ENCODE measurements at places on chromosomes 4 and X.

GRCh38 chr4:93981594-93981993, 153.0 kb downstream of the ATOH1 start:
- DNase-seq: no peak

DNA sequence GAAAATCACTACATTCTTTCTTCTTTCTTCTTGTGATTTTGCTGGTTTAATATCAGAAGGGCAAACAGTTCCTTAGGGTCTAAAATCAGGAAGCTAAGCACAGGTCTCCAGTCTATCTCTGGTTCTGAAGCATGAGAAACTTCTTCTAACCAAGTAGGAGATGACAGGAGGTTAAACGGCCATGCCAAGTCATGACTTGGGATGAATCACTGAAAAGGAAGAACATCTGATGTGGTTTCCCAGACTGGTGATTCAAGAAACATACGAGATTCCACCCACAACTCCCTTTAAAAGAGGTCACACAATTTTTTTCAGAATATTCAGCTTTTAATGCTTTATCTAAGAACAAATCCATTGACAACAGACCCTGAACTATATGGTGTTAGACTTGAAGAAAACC, 684.0 kb upstream of the PRKX start:
- DNase-seq: no peak

- DNase-seq: no peak
Observed at GRCh38 chr4:163164591-163164990, 2.1 kb downstream of the NAF1 start.

DNA sequence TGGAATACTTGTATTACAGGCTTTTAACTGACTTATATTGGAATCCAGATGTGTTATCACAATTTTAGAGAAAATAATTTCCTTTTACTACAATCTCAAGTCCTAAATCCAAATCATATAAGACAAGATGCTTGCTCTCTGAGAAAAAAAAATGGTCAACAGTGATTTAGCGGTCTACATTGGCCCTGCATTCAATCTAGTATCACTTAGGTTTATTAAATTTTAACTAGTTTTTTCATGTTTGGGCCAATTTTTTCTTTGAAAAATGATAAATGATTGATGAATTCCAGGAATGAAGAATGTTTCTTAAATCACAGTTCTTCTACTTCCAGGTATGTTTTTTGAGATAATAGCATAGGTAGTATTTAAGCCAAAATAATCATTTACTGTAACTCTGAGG, 2.8 kb upstream of the FGG start:
- no peak for DNase-seq

DNA sequence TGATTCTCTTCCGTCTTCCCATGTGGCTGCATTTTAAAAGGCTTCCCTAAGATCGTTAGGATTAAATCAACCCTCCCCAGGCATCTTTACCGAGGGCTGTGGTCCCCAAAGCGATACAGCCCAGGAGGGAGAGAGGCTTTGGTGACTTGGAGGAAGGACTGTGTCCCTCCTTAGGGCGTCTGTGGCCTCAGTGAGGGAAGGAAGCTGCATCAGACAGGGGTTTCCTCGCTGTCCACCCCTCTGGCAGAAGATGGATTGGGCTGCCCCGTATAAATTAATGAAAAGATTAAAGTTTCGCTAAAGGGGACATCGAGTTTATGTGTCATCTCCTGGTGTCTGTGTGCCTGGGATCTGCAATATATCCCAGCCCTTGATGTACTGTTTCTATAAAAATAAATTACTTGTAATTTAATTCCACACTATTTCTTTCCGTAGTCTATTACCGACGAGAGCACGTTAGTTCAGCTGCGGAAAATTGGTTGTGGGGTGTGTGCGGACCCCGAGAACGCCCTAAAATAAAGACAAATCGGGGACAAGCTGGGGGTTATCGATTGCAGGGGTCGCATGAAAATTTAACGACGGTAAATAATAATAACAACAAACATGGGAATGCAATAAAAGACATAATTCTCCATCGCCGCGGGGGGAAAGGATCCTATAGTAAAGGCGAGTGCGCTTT, 6.5 kb downstream of the SHOX start:
- DNase-seq: no peak

DNA sequence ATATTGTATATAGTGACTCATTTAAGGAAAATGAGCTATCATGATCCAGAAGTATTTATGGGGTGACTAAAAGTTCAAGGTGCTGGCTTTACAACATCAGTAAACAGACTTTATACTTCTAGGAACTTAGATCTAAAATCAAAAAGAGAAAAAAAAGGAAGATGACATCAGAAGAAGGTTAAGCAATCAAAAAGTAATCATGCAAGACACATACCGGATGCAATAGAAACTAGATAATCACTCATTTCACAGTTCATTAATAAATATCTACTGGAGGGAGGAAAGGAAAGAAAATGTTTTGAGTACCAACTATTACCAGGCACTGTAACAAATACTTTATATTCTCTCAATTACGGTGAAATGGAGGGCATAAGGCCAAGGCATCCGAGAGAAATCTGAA, 276.4 kb downstream of the SPRY1 start:
- DNase-seq: no peak

DNA sequence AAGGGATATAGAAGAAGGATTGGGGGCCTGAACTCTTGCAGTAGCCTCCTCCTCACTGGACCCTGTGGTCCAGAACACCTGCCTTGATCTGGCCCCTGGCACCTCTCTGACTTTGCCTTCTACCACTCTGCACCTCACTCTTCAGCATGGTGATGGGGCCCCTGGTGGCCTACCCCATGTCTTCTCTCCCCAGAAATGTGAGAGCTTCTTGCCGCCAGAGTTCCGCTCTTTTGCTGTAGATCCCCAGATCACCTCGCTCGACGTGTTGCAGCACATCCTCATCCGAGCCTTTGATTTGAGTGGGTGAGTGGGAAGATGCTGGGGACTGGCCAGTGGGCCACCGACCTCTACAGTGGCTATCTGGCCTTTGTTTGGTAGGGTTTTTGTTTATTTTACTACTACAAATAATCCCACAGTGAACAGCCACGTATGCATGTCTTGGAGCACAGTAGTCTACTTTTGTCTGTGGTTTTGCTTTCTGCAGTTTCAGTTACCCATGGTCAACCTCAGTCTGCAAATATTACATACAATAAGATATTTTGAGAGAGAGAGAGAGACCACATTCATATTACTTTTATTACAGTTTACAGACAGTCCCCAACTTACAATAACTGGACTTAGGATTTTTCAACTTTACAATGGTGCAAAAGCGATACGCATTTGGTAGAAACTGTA, 1.8 kb downstream of the TBC1D25 start:
- DNase-seq: peak; percentile 12

DNA sequence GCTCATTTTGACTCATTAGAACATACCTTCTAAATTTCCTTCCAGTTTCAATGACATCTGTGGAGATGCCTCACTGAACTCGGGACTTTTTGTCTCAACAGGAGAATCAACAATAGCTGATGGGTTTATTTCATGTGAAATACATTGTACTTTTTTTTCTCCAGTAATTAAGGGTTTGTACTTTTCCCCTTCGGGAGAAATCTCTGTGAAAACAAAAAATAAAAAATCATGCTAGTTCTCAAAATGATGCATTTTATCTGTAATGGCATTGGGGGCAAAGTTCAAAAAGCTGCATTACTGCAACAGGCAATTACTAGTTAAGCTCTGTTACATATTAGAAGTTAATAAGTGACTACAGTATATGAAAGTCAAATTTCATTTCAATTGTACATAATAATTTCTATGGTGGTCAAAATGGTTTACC, 167.3 kb upstream of the SH3RF1 start:
- DNase-seq: no peak

GRCh38 chr4:112664611-112665010, 27.7 kb downstream of the LARP7 start:
- no peak for DNase-seq

GRCh38 chr4:101037249-101037648, 310.1 kb downstream of the PPP3CA start:
- no peak for DNase-seq

DNA sequence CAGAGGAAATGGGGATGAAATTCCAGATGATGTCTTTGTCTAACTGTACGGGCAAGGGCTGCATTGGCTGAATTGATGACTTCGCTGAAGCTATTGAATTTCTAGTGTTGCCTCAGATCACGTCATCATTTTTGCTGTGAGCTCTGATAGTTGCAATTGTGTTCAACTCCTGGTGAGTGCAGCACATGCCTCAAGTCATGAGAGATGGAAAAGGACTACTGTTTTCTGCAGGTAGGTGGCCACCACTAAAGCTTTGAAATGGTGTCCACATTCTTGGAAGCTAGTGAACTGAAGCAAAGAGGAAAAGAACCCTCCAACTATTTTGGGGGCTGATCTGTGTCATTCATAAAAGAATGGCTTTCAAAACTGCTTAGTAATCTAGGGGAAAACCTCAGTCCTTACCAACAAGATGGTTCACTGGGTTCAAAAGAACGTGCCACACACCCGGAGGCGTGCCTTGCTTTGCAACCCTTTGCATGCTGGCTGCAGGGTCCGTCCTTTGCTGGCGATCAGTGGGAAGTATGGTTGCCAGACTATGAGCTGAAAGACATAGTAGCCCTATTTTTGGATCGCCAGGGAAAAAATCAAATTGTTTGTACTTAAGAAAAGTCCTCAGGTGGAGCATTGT, 88.1 kb upstream of the STOX2 start:
- no peak for DNase-seq

DNA sequence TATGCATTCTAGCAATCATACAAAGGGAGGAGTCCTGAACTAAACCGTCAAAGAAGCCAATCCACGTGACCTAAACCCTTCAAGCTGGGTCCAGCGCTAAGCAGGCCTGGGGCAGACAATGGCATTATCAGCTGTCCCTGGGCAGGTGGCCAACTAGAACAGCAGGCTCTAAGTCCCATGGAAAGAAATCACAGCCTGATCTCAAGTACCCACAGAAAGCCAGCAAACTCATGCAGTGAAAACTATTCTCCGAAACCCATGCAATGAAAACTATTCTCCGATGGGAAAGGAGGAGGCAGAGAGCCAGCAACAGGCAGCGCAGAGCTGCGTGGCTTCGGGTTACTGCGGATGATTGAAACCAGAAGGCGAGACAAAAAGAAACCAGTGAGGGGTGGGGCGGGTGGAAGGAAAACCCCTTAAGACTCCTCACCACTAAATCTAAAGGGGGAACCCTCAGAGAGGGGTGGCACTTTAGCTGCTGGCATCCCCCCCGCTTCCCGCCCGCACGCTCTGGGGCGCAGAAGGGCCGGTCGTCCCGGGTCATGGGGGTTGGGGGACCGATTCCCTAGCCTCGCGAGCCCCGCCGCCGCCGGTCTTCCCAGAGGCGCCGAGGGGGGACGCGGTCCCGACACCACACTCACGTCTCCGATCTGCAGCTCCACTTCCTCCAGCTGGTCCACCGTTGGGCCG, 567 bp downstream of the C4orf46 start:
- DNase-seq: peak; percentile 64

DNA sequence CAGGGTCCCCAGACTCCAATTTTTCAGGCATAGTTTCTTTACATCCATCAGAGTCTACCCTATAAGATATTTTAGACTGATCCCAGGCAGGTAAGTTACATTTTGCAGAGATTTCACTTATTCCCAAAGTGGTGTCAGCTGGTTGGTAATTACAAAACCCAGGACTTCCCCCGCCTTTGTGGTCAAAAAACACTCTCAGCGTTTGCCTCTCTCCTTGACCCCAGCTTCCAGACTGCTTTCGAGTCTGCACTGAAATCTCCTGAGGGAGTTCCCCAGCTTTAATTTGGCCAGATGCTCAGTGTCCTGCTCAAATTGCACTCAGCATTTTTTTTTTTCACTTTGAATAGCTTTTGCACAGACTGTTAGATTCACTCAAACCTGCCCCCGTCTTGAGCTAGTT, 11.2 kb upstream of the AMOT start:
- no peak for DNase-seq

DNA sequence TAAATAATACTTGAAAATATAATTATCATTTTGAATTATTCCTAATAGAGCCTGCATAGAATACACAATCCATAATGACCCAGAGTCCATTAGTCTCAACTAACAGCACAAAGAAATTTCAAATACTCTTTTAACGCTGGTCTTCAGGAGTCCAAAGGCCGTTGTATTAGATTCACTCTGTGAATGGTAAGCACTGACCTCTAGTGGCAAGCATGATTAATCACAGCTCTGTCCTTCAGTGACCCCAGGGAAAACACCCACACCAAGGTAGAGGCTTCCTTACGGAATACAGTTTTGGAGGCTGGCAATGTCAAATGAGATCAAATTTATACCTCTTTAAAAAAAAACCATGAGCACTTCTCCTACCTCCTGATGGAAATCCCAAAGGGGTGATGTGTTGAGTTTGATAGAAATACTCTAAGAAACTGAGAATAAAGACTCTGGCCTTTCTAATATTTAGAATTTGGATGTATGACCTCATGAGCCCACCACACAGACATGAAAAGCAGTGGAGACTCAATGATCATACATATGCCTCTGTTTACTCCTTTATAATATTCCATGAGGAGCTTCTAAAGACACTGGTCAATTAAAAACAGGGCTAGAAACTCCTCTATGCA, 147.2 kb upstream of the DKK2 start:
- DNase-seq: peak; percentile 37

- no peak for DNase-seq
Observed at GRCh38 chr4:8847764-8848163, 23.9 kb downstream of the HMX1 start.

DNA sequence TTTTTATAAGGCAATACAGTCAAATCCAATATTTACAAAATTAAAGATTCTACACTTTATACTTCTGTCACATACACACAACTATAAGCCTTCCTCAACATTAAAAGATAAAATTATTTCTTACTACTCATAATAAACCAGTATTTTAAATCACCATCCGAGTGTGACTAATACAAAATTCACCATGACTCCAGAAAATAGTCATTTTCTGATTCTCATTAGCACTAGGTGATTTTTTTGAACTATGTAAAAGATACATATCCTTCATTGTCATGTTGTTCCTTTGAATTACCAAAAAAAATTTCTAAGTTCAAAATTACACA, 646 bp upstream of the SLC7A11 start:
- no peak for DNase-seq

DNA sequence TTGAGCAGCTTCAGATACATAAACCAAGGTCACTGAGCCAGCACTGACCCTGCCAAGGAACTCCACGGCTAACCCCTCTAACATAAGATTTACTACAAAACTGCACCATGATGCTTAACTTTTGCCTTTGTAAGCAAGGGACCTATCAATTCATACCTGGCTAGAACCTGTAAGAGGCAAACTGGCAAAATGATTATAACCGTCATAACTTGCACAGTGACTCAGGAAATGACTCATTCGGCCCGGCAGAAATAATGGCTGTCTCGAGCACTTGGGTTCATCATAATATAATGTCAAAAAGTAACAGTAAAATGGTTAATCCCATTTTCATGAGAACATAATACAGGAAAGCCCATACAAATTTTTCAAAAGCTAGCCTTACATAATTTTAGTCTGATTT, 17.2 kb downstream of the RASGEF1B start:
- DNase-seq: peak; percentile 31

- no peak for DNase-seq
Observed at GRCh38 chrX:109384699-109385098, 97.2 kb downstream of the GUCY2F start.

DNA sequence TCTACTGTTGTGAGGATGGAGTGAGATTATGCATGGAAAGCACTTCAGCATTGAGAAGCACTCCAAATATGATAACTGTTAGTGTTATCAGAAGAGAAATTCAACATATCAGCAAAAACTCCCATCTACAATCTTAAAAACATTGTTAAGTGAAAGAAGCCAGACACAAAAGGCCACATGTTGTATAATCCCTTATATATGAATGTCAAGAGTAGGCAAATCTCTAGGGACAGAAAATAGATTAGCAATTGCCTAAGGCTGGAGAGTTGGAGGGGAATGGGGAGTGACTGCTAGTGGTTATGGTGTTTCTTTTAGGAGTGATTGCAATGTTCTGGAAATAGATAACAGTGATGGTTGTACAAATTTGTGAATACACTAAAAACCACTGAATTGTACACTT, 122.5 kb upstream of the LNX1 start:
- DNase-seq: no peak
